ENCODE measurements at places on chromosomes 13 and 19. TPM values are rescaled to one million over a fixed set of nuclear protein-coding genes. Genes with fewer than 3 reads are reported as not detected.

CEACAM3 gene
- not detected for total RNA-seq

ZNF91 gene
- total RNA-seq, result 19.9 TPM

CKM gene
- total RNA-seq, result not detected

CHST8 gene
- total RNA-seq, result not detected

SCAF1 gene
- total RNA-seq, result 66.9 TPM

HOMER3 gene
- total RNA-seq, result 0.64 TPM

C13orf46 gene
- total RNA-seq, result 0.08 TPM

TRAPPC2B gene
- 8.7 TPM for total RNA-seq

QPCTL gene
- total RNA-seq, result 22.6 TPM

SYT5 gene
- total RNA-seq, result not detected

SIGLECL1 gene
- not detected for total RNA-seq

JAK3 gene
- 64.2 TPM for total RNA-seq

SLC44A2 gene
- total RNA-seq, result 48.4 TPM

All from GM12878 (cell line).